ENCODE measurements at places on chromosomes 5 and 9.

DNA sequence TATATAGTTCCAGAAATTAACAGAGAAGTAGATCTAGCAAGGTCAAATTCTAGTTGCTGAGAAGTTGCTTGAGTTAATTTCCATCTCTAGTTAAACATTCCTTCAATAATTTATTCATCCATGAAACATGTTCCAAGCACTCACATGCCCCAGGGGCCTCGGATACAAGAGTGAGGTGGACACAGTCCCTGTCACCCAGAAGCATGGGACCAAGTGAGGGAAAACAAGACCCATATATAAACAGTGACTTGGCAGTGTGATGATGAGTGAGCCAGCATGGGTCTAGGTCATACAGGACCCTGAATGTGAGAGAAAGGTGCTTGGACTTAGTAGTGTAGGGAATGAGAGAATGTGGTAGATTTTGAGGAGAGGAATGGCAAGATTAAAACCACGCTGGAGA lies 216.9 kb downstream of the TTLL11 start:
- no peak for DNase-seq
- H3K36me3 ChIP-seq: no peaks in the 10 kb centered on the region
- no peaks in the 10 kb centered on the region for H3K27me3 ChIP-seq
- H3K4me3 ChIP-seq: no peak overlapping the region

DNA sequence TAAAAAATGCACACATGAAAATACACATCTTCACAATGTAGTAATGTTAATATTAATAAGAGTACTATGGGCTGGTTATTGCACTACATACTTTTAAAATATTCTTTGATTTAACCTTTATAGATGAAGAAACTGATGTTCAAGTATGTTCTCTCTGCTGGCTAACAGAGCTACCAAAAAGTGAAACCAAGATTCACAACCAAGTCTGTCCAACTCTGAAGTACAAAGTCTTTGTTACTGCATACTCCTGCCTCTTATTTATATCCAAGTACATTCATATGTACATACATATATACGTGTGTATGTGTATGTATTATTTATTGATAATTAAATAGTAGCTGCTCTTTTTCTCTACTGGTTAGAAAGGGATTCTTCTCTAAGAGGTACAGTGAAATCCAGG lies 325.6 kb downstream of the BNC2 start:
- no peaks in the 10 kb centered on the region for H3K36me3 ChIP-seq
- H3K4me3 ChIP-seq: no peak overlapping the region
- DNase-seq: no peak
- peaks cover 9% of the 10 kb centered on the region for H3K4me1 ChIP-seq
- H3K27me3 ChIP-seq: no peaks in the 10 kb centered on the region
- no peak overlapping the region for H3K27ac ChIP-seq

GRCh38 chr5:20833081-20833627 lies 845.2 kb upstream of the CDH18 start:
- H3K36me3 ChIP-seq: no peaks in the 10 kb centered on the region
- no peak for DNase-seq
- H3K27ac ChIP-seq: no peak overlapping the region

GRCh38 chr5:3650868-3651267 lies 55.2 kb downstream of the IRX1 start:
- DNase-seq: no peak
- H3K36me3 ChIP-seq: no peaks in the 10 kb centered on the region
- no peak overlapping the region for H3K27ac ChIP-seq
- no peak overlapping the region for H3K4me3 ChIP-seq

Measured in T-cell (primary cell).